ENCODE measurements at places on chromosomes 16 and 17.
A peak's percentile ranks its signal among the peaks of the same experiment; 100 is the strongest.

DNA sequence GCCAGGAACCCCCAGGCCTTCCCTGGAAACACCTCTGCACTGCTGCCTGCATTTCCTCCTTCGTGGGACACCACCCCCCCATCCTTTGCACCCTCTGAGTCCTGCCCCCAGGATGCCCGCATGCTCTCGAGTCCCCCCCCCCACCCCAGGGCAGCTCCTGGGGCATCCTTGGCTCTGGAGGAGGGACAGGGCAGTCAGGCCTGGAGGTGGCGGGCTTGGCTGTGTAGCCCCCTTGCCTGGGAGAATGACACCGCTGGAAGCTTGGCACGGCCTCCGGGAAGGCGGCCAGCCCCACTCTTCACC, 98.9 kb upstream of the GSE1 start:
- no peak for DNase-seq

DNA sequence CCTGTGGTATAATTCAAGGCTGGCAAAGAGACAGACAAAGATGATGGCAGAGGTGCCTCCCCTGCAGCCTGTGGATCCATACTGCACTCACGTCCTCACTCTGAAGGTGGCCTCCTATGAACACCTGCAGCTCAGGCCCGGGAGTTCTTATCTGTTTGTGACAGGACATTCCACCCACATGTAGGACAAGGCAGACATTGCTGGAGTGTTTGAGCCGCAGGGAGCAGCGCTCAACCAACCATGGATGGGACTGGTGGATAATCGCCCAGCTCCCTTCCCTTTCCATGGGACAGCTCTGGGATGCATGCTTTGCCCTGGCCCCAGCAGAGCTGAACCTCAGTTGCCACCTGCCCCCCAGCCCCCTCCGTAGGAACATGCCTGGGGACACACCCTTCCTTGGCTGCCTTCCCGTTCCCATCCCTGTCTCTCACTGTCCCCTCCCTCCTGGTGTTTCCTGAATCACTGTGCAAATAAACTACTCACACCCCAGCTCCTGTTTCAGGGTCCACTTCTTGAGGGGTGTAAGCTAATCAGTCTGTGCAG, 22.2 kb downstream of the ITPRIPL2 start:
- DNase-seq: no peak

DNA sequence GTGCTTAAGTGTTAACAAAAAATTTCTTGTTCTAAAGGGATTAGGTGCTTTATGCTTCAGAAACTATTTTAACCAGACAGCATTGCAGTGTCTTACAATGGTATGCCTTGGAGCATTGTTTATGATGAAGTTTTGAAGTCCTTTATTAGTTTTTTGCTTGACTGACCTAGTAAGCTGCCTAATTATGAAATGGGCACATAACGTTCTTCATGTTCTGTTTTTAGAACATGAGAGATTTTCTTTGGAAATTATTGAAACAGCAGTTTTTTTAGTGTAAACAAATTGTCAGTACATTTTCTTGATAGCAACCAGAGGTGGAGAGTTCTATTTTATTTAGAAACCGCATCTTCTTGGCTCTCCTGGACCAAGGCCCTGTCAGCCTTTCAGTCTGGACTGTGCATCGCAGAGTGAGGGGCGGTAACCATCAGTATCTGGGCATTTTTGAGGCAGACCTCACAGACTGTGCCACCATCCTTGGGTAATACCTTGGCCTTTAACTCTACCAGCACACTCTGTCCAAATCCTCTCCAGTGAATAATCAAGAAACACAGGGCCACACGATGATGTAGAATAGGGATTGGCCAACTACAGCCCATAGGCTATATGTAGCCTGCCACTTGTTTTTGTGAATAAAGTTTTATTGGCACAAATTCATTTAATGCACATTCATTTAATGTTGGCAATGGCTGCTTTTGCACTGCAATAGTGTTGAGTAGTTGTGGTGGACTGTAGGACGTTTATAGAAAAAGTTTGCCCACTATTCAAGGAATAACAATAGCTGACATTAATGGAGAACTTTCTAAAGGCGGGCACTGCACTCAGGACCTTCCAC, 81.1 kb downstream of the VPS35L start:
- no peak for DNase-seq

DNA sequence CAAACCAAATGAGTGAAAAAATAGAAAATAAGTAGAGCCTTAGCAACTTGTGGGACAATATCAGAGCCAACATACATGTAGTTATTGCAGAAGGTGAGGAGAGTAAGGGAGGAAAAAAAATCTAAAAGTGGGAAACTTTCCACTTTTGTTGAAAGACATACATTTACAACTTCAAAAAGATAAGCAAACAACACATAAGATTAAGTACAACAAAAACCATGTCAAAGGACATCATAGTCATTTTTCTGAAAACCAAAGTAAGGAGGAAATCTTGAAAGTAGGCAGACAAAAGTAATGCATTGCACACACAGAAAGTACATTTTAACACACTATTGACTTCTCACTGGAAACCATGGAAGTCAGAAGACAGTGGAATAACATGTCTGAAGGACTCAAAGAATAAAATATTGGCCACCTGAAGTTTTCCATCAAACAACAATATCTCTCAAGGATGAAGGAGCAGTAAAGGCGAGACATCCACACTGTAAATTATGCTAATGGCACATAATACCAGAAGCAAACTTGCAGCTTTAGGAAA, 291.9 kb downstream of the BCAS3 start:
- DNase-seq: no peak

DNA sequence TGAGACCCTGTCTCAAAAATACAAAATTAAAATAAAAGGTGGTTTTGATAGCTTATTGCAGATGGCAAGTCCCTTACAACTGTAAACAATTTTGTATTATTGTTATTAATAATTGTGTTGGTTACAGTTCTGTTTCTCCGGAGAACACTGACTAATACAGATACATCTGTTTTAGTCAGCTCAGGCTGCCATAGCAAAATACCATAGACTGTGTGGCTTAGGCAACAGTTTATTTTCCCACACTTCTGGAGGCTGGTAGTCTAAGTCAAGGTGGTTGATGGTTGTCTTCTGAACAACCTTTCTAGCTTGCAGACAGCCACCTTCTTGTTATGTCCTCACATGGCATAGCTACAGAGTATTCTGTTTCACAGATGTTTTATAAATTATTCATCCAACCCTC, 14.2 kb upstream of the IL21R start:
- no peak for DNase-seq

DNA sequence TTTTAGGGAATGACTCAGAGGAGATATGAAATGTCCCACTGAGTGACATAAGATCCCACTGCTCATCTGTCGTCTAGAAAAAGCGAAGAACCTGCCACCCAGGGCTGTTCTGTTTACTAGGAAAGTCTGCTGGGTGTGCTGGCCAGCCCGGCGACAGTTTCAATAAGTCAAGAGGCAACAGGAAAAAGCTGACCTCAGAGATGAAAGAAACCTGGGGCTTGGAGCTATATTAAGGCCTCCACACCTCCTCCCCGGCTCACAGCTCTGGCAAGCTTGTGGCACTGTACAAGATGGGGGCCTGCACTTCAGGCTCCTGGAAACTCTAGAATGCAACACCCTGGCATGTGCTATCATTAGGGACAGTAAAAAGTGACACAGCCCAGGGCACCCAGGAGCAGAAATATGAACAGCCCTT, 10.6 kb downstream of the ZFHX3 start:
- DNase-seq: no peak

- DNase-seq: no peak
Observed at GRCh38 chr17:1112875-1113274, 66.9 kb downstream of the ABR start.

- peak; percentile 61 for DNase-seq
Observed at GRCh38 chr16:56357765-56358322, 67.5 kb downstream of the AMFR start.

GRCh38 chr16:87854907-87855683, 14.2 kb downstream of the SLC7A5 start:
- no peak for DNase-seq

GRCh38 chr16:65306722-65307121, 184.9 kb upstream of the CDH11 start:
- DNase-seq: no peak

GRCh38 chr17:48514477-48514876, 16.3 kb downstream of the HOXB1 start:
- DNase-seq: no peak

- DNase-seq: peak; percentile 84
Observed at GRCh38 chr17:75896415-75897159, at the start of gene TRIM65. Gene TRIM65, minus strand, starts transcription at chr17:75896951. Its CDS starts 14 bp downstream, at chr17:75896937.

- DNase-seq: no peak
Observed at GRCh38 chr16:4593086-4593485, 21.6 kb downstream of the UBALD1 start.

DNA sequence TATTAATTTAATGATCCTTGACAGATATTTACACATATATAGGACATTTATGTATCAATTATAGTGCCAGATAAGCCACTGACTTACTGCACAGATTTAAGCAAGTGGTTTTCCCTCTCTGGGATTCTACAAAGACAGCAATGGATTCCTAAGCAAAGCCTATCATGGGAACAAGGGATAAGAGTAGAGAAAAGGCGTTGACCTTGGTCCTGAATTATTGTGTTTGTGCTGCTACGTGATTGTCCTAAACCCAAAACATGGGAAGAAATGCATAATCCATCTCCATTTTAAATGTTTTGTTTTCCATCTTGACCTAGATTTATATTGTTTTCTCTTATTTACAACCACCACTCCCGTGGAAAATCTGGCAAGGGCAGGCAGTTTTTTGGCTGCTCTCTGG, 14.0 kb downstream of the SLFN11 start:
- no peak for DNase-seq

- DNase-seq: no peak
Observed at GRCh38 chr17:27366437-27366836, 72.5 kb downstream of the WSB1 start.

GRCh38 chr16:12716658-12717057, 87.0 kb downstream of the CPPED1 start:
- no peak for DNase-seq

GRCh38 chr16:24966634-24967033, 48.5 kb downstream of the ARHGAP17 start:
- DNase-seq: no peak
